Cortex of kidney (tissue), 1 donor: ENCODE measurements at places on chromosomes 3 and 15.

GRCh38 chr3:82031596-82031995 is 270.2 kb upstream of the GBE1 start:
- no peak for DNase-seq

GRCh38 chr15:69045802-69046201 is 31.3 kb downstream of the NOX5 start:
- DNase-seq: no peak

- DNase-seq: no peak
Measured at GRCh38 chr15:62382046-62382445, 217.0 kb upstream of the C2CD4B start.

DNA sequence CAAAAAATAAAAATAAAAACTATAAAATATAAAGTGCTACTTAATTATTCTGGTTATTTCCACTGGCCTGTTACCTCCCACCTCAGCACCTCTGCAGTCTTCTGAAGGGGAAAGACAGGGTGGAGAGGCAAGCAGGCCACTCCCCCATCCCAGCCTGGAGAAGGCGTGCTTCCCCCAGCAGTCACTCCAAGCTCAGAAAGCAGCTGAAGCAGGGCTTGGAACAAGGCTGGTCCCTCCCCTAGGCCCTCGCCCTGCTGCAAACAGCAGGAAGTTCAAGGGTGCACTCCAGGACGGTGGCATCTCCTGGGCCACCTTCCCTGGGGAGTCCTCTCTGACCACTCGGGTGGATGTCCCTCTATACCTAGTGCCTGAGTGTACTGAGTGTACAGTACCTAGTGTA is 21.4 kb downstream of the CACNA2D2 start:
- no peak for DNase-seq

DNA sequence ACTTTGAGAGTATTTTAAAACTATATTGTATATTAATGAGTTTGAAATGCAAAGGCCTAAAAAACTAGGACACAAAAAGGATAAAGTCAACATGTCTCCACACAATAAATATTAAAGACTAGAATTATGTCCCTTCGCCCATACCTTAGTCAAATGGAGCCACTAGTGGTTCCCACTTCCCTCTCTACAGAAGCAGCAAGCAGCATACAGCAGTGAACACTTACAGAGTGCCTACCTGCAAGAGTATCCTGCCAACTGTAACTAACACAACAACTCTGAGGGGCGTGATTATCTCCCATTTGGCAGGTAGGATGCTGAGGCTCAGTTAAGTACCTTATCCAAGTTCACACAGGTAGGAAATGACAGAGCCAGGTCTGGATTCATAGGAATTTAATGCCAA is 17.2 kb downstream of the DYNC1LI1 start:
- no peak for DNase-seq

DNA sequence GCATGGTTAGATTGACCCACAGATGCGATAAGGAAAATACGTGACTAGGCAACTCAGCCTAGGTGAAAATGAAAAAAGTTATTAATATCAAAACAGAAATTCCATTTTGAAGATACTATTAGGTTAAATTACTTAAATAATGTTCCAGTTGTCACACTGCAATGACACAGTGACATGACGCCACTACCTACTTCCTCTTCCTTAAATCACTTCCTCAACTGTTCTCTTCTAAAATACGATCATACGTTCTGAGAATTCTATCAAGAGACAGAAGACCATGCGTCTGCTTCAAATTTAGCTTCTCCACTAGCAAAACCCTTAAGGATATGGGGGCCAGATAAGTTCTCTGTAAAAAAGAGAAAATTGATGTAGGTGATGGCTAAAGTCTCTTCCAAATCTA is 18.2 kb downstream of the CMTM6 start:
- no peak for DNase-seq

- no peak for DNase-seq
Measured at GRCh38 chr15:40265875-40266274, 17.0 kb downstream of the ANKRD63 start.

- no peak for DNase-seq
Measured at GRCh38 chr3:138332472-138333073, 2.9 kb upstream of the NME9 start.

DNA sequence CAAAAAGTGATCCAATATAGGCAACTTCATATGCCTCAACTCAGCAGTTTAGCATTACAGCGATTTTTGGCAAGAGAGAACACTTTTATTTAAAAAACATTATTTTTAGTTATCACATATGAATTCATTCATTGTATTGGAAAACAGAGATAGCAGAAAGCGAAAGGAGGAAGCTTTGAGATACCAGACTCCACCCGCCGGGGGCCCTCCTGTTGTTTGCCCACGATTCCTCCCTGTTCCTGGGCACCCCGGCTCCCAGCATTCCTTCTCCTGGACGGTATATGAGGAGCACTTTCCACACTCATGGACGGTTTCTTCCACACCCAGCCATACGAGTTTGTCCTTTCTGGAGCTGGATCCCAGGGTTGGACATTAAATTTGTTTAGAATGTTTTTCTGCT is 18.2 kb downstream of the APBA2 start:
- DNase-seq: no peak

DNA sequence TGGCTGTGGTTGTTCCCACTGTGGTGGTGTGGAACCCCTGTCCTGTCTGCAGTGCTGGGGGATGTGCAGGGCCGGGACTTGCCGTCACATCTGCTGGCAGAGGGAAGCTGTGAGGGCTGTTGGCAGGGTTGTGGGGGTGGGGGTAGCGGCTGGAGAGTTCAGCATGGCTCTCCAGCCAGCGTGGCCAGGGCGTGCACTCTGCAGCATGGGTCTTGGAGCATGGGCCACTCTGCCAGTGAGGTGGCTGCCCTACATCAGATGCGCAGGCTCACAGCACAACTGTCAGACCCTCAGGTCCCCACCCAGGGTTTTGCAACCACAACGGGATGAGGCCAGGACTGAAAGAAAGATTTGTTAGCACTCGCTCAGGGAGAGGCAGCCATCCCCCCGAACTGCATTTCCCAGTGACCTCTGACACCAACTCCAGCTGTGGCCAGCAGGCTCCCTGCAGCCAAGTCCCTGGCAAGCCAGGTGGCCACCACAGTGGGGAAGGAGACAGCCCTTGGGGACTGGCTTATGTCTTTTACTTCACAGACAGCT is 237.7 kb upstream of the LYSMD4 start:
- DNase-seq: no peak

- no peak for DNase-seq
Measured at GRCh38 chr3:133962849-133963248, 66.9 kb downstream of the SLCO2A1 start.

DNA sequence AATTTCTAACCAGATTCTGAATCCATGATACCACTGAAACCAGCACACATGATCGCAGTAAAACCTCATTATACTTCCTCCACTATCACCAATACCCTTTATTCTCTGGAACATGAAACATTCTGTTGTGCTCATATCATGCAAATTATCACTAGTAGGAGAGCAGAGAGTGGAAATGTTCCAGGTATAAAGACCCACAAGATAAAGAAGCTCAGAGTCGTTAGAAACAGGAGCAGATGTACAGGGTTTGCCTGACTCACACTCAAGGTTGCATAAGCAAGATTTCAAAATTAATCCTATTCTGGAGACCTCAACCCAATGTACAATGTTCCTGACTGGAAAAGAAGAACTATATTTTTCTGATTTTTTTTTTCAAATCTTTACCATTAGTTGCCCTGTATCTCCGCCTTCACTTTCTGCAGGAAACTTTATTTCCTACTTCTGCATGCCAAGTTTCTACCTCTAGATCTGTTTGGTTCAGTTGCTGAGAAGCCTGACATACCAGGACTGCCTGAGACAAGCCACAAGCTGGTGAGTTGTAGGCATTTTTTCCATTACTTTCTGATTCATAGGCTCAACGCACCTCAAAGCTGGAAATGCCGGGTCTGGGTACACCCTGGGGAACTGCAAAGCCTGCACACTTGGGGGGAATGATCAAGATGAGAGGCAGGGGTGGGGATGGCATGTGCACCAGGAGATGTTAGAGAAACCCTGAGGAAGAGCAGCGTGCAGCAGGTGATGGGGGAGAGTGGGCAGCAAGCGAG is at the start of gene CCR2:
Gene CCR2 (plus strand): TSS at position 465 of the 764 bp plus-strand sequence. CDS start 3,417 bp downstream, outside the sequence.
- no peak for DNase-seq

- no peak for DNase-seq
Measured at GRCh38 chr3:112360561-112360960, 27.6 kb downstream of the CD200 start.

DNA sequence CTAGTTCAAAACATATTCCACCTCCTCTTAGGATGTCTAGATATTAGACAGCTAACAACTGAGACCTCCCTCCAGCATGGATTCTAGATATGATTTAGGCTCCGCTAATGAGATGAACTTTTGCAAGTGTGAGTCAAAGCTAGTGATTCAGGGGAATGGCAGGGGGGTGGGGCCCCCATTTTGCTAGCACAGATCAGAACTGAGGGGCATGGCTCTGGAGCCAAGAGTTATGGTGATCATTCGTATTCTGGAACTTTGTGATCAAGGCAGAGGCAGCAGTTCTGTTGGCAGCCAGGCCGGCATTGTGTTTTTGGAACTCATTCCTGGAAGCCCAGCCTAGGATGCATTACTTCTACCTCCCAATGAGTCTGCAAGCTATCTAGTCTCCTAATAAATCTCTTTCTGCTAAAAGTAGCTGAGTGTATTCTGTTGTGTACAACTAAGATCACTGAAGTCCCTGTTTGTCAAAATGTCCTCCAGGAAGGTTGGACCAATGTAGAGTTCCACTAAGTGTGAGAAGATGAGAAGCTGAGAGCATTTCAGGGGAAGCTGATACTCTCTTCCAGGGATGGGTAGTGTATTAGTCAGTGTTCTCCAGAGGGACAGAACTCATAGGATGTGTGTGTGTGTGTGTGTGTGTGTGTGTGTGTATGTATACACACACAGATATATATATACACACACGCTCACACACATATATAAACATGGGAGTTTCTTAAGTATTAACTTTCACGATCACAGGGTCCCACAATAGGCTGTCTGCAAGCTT is 312.7 kb downstream of the TLE3 start:
- no peak for DNase-seq

DNA sequence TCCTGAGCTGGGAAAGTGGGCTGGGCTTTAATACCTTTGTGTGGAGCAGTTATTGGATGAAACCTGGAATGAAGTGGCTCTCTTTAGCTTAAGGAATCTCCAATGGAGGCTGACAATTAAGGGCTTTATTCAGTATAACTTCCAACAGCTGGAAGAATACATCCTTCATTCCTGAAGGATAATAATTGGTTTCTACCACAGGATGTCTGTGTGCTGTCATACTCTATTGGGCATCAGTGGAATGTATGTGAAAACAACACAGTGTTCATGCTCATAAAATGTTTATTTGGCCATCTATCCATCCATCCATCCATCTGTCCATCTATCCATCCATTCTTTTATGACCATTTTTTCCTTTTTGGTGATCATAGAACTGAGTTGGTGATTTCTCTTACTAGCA is 220.7 kb upstream of the GAP43 start:
- DNase-seq: no peak

GRCh38 chr3:99674086-99674789 is 35.8 kb downstream of the COL8A1 start:
- DNase-seq: no peak

GRCh38 chr15:34241376-34242330 is 16.8 kb downstream of the EMC4 start:
- no peak for DNase-seq

DNA sequence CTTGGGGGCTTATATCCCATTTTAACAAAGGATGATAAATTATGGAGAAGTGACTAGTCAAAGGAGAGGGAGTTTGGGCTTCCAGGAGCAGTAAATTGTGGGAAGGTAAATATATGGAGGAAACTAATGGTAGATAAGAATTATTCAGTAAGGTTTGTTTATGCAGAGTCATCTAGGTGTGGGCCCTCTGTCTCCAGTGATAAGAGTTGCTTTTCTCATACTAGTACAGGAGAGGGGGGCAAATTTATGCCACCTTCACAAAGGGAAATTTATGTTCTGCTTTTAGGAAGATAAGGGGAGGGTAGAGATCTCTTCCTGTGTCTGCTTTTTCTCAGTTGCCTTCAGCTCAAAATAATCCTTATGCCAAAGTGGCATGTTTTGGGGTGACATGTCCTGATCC is 383.7 kb upstream of the PPP2R3A start:
- no peak for DNase-seq

DNA sequence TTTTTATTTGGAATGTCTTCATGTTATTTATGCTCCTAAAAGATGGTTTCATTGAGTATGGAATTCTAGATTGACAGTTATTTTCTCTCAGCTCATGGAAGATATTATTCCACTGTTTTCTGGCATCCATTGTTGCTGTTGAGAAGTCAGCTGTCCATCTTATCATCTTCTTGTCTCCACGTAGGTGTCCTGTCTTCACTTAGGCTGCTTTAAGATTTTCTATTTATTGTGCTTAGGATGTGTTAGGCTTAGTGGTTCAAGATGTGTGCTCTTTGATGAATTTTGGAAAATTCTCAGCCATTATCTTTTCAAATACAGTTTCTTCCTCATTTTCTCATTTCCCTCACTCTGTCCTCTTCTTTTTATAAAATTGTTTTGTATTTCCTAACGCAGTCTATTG is 52.0 kb downstream of the SNRK start:
- no peak for DNase-seq

DNA sequence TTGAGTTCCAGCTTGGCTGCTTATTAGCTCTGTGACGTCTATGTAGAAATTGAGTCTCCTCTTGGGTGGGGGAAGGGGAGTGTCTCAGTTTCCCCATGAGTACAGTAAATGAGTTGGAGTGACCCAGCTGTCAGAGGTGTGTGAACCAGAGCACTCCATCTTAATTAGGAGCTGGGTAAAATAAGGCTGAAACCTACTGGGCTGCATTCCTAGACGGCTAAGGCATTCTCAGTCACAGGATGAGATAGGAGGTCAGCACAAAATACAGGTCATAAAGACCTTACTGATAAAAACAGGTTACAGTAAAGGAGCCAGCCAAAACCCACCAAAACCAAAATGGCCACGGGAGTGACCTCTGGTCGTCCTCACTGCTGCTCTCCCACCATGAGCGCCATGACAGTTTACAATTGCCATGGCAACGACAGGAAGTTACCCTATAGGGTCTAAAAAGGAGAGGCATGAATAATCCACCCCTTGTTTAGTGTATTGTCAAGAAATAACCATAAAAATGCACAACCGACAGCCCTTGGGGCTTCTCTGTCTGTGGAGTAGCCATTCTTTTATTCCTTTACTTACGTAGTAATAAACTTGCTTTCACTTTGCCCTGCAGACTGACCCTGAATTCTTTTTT is 222.4 kb downstream of the CACNA2D3 start:
- DNase-seq: no peak

DNA sequence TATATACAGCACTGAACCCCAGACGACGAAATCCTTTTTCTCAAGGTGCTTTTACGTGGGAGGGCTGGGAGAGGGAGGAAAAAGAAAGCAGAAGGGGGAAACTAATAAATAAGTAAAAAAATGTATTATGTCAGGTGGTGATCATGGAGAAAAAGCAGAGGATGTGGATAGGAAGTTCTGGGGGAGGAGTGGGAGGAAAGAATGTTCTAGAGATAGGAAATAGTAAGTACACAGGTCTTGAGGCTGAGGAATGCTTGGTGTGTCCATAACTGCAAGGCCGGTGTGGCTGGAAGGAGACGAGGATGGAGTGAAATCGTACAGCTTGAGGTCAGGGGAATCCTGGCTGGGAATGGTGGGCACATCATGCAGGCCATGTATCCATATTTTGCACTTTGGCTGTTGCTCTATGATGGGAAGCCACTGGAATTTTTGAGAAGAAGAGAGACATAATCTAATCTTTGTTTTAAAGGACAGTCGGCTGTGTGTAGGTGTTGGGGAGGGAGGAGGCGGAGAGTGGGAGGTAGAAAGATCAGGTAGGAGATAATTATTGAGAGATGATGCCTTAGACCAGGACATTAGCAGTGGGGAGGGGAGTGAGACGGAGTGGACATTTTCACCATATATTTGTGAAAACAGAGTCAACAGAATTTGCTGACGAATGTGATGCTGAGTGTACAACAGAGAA is 1.8 kb upstream of the UBE2E2 start:
- no peak for DNase-seq

- DNase-seq: no peak
Measured at GRCh38 chr3:30113906-30114305, 492.5 kb upstream of the TGFBR2 start.
